GM12878 (cell line): ENCODE measurements at places on chromosomes 3 and 15.

DNA sequence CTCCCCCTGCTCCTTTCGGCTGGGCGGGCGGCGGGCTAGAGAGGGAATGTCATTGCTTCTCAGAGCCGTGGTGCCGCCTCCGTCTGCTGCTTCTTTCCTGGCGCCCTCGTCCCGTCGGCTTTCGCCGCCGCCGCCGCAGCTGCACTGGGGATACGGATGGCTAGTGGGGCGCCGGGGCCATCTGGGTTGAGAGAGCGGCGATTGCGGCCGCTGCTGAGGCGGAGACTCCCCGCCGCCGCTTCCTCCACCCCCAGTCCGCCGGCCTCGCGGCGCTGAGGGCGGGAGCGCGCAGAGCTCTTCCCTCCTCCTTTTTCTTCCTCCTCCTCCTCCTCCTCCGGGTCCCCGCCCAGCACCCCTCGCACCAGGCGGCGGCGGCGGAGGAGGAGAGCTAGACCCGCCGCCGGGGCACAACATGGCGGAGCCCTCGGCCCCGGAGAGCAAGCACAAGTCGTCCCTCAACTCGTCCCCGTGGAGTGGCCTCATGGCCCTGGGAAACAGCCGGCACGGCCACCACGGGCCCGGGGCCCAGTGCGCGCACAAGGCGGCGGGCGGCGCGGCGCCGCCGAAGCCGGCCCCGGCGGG is at the start of gene STT3B:
STT3B (plus strand) TSS at position 339 of the 582 bp plus-strand sequence; CDS start at position 413, 74 bp downstream.
- DNase-seq: peak; percentile 49

- no peak for DNase-seq
Observed at GRCh38 chr3:51382947-51383578, 2.0 kb upstream of the MANF start.

GRCh38 chr3:119401069-119401468 is 62.3 kb downstream of the TMEM39A start:
- DNase-seq: peak; percentile 40

DNA sequence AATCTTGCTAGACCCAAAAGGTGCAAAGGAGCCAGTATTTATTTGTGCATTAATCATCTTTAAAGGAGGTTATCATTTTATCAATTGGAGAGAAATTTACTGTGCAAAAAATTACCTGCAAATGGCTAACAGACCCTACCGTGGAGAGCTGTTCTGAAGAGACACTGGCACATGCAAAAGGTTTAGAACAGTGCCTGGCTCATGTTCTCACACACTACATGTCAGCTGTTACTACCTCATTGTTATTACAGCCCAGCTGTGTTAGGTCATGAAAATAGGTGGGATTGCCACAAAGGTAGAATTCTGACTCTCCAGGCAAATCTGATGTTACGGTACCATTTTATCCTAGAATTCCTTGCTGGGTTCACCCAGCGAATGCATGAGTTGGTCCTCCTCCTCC is 137.3 kb downstream of the SNRK start:
- DNase-seq: no peak
